T-helper 1 cell (primary cell): ENCODE measurements at places on chromosomes 13 and 19.
A peak's percentile ranks its signal among the peaks of the same experiment; 100 is the strongest.

DNA sequence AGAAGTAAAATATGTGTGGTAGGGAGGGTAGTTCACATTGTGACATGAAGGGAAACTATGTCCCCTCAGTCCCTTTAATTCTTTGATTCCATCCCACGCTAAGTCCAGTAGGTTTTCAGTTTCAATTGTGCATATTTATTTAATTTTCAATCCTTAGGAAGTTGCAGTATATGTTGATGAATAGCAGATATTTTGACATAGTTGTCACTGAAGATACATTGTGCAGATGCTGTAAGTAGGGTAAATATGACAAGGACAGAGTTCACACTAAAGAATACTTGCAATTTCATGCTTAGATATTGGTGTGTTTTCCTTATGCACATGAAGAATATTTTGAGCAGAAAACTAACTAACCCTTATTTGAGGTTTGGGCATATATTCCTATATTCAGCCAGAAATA, 595.4 kb upstream of the MIR17HG start:
- DNase-seq: no peak

DNA sequence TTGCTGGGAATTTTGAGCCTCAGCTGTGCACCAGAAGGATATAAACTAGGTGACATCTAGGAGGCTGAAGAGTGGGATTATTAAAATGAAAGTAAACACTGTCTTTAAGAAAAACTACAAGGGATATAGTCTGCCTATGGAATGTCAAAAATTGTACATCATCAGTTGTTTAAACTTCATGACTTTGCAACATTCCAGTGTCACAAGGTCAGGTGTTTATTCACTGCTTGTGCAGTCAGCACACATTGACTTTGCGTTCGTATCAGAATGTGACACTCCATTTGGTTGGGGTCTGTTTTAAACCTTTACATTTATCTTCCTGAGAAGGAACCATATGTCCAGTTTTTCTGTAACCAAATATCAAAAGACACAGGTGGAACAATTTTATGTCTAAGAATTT, 85.6 kb downstream of the KL start:
- no peak for DNase-seq

DNA sequence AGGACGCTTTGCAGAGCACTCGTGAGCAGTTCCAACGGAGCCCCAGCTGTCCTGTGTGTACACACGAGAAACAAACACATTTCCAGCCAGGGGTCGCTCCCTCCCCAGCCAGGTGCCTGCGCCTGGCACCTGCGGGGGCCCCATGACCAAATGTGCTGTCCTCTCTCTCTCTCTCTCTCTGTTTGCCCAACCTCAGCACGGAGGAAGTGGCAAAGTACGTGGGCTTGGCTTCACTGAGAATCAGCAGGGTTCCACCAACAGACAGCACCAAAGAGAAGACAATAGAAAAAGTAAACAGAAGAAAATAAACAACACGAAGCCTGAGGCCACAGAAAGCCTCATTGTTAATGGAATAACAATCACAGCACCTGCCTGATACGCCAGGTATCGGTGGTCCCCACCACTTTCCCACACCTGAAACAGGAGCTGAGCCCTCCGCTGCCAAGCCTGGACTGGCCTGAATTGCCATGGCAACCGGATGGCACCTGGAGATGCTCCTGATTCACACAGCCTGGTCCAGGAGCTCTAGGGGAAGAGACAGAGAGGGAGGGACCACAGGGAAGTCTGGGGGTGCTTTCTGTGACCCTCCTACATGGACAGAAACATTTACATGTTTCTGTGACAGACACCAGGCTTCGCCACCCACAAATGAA, 103.9 kb upstream of the CACNA1A start:
- DNase-seq: no peak

DNA sequence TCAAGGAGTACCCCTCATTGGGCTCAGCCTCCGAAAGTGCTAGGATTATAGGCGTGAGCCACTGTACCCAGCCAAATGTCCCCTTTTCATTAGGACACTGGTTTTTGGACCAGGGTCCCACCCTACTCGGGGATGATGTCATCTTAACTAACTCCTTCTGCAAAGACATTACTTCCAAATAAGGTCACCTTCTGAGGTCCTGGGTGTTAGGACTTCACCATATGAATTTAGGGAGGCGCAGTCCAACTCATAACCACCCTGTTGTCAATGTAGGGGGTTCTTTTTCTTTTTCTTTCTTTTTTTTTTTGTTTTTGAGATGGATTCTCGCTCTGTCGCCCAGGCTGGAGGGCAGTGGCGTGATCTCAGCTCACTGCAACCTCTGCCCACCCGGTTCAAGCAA, 32.7 kb upstream of the NFIC start:
- no peak for DNase-seq

- no peak for DNase-seq
These were observed 3.1 kb downstream of the SLC1A5 start for GRCh38 chr19:46785054-46785979.

DNA sequence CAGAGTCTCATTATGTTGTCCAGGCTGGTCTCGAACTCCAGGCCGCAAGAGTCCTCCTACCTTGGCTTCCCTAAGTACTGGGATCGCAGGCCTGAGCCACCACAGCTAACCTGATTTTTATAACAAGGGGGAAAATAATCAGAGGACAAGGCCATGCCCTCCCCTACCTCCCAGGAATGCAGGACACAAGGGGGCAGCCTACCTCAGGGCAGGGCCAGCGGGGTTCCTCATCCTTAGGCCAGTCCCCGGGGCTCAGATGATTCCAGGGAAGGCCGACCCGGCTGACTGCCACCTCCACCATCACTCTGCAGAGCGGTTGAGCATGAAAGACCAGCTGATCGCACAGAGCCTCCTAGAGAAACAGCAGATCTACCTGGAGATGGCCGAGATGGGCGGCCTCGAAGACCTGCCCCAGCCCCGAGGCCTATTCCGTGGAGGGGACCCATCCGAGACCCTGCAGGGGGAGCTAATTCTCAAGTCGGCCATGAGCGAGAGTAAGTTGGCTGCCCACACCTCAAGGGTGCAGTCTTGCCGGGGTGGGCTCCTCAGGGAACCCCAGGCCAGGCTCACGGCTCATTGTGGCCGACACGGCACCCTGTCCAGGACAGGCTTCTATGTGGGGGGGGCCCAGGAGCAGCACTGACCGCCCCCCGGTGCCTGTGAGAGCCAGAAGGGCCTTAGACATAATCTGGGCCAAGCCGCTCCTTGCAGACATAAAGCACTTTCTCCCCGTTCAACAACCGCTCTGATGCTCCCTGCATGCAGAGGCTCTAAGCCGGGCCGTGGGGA, 26.8 kb downstream of the PEX11G start:
- DNase-seq: no peak

- no peak for DNase-seq
These were observed 16.9 kb downstream of the TMEM161A start for GRCh38 chr19:19121371-19121770.

GRCh38 chr13:60260440-60260839, 96.7 kb upstream of the DIAPH3 start:
- no peak for DNase-seq

DNA sequence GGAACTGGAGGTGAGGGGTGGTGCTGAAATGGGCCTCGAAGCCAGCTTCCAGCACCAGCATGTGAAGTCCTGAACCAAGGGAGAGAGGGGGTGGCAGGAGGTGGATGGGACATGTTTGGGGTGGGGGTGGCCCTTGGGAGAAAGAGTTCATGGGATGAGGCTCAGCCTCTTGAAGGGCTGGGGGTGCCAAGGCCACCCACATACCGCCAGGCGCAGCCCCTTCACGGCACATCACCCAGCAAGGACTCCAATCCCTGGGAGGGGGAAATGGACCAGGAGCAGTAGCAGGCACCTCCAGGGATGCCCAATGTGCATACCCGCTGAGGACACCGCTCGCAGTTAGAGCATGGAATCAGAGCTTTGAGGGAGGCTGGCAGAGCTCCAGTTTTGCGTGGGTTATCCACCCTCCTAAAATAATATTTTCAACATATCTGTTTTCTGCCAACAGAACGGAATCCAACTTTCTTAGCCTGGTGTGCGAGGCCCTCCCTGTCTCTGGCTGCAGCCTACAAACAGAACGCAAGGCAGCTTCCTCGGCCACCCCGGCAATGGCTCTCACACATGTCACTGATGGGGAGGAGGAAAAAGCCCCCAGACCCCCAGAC, 140.5 kb upstream of the VSTM2B start:
- DNase-seq: no peak

GRCh38 chr19:2214251-2214650, 21.9 kb downstream of the PLEKHJ1 start:
- DNase-seq: no peak

- no peak for DNase-seq
These were observed 12.5 kb upstream of the ASF1B start for GRCh38 chr19:14148751-14149410.

GRCh38 chr19:5851302-5851701, at the start of gene FUT3:
Gene FUT3, minus strand, starts transcription at chr19:5851449.
- no peak for DNase-seq

- no peak for DNase-seq
These were observed 23.3 kb downstream of the SERP2 start for GRCh38 chr13:44396701-44397580.

- DNase-seq: no peak
These were observed 24.1 kb downstream of the UPF1 start for GRCh38 chr19:18855647-18856384.

GRCh38 chr13:52945348-52945747, 83.3 kb upstream of the OLFM4 start:
- no peak for DNase-seq

DNA sequence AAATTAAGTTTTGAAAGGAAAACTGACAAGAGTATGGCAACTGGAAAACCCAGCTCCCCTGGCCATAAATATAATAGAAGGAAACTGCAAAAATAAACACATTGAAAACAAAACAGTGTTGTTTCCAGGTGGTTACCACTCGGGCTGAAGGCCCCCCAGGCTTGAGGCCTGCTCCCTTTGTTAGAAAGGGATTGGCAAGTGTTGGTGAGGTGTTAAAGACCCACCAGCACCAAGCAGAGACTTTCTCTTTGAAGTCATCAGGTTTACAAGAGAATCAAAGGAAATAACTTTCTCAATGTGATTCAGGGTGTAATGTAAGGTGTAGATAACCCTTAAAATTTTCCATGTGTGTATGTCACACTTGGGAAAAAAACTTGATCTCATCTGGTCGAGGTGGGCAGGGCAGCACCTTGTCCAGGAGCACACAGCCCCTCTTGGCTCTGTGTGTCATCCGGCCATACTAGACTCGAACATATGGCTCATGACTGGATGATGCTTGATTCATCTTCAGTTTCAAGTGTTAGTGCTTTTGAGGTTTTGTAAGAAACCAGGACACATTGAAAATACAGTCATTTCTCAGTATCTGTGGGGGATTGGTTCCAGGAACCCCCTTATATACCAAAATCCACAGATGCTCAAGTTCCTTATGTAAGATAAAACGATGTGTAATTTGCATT, 7.8 kb downstream of the ACTN4 start:
- no peak for DNase-seq

DNA sequence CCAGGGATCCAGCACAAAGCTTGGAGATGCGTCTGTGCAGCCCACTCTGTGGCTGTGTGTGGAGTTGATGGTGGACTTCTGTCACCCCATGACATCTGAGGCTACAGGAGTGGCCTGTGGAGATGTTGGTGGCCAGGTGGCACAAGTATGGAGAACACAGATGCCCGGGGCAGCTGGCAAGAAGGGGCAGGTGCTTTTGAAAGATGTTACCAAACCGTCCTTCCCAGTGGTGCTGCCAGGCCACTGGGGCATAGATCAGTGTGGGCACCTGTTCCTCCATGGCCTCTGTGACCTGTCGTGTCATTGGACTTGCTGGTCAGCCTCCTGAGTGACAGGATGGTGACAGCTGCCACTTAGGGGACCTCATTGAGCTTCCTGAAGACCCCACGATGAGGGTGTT, 36.2 kb downstream of the KDM4B start:
- no peak for DNase-seq

GRCh38 chr19:33096005-33096404, 15.0 kb downstream of the GPATCH1 start:
- no peak for DNase-seq

- DNase-seq: peak; percentile 52
These were observed 6.9 kb downstream of the PKN1 start for GRCh38 chr19:14440049-14440448.

DNA sequence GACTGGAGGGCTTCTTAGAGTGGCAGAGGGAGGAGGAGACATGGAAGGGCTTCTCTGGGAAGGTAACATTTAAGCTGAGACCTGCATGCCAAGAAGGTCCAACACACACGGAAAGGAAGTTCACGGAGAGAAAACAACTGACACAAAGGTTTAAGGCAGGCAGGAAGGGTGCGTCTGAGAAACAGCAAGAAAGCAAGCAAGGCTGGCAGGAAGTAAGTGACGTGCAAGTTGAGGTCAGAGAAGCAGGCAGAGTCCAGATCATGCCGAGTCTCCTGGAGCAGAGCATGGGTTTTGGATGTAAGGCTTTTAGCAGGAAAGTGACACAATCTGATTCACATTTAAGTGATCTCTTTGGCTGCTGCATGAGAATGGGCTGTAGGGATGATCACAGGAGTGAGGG, 60.5 kb downstream of the ATP7B start:
- DNase-seq: no peak

- DNase-seq: no peak
These were observed 166.7 kb downstream of the FLT1 start for GRCh38 chr13:28328271-28328607.

DNA sequence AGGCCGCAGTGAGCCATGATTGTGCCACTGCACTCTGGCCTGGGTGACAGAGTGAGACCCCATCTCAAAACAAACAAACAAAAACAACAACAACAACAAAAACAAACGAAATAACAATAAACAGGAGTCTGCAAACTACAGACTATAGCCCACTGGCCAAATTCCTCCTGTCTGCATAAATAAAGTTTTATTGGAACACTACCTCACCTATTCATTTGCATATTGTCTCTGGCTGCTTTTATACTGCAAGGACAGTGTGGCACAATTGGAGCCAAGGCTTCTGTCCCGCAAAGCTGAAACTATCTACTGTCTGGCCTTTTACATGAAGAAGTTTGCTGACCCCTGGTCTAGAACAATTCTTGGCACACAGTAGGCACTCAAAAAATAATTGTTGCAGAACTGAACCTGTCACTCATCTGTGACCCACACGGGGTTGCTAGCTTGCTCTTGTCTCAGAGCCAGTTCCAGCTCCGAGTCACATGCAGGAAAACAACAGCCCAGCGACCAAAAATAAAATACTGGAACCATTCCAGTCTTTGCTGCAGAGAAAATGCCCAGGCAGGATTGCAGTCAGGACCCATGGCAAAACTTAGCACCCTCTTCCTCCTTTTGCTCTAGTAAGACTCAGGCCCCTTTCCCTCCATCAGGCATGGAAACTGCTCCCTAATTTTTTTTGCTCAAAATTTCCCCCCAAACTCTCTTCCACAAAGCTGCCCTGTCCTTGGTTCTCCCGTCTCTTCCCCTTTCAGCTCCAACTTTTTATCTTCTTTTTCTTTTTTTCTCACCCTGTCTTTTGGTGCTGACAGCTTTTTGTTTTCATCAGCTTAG, 4.8 kb upstream of the MYH14 start:
- no peak for DNase-seq
